ENCODE measurements at places on chromosomes 12 and 14.
A peak's percentile ranks its signal among the peaks of the same experiment; 100 is the strongest.

DNA sequence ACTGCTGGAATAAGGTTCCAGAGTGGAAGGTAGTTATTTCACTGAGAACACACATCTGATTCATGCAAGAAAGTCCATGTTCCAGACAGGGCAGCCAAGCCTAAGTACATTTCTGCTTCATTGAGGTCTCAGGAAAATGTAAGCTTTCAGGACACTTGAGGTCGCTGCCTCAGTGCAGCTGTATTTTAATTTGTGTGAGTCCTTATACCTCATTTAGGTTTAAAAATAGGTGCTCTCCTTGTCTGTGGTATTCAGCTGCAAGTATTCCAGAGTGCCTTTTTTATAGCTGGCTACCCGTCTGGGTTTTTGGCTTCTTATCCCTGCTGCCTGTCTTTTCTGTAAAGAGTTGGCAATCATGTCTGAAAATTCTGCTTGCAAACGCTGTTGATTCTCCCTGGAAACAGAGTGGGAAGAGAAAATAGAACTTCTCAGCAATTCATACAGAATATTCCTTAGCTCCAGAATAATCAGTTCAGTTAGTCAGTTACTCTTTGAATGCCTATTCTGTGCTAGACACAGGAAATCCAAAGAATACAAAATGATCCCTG is 45.3 kb upstream of the PLBD1 start:
- no peak for DNase-seq

DNA sequence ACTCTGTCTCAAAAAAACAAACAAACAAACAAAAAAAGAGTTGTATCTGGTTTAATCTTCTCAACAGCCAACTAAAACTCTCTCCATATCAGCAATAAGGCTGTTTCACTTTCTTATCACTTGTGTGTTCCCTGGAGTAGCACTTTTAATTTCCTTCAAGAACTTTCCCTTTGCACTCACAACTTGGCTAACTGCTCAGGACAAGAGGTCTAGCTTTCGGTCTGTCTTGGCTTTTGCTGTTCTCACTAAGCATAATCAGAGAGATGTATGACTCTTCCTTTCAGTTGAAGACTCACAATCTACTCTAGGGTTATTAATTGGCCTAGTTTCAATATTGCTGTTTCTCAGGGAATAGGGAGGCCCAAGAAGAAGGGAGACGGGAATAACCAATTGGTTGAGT is 12.3 kb downstream of the NEMP1 start:
- no peak for DNase-seq

- DNase-seq, result peak; percentile 16
Observed at GRCh38 chr12:55142669-55143565, 16.7 kb downstream of the OR9K2 start.

DNA sequence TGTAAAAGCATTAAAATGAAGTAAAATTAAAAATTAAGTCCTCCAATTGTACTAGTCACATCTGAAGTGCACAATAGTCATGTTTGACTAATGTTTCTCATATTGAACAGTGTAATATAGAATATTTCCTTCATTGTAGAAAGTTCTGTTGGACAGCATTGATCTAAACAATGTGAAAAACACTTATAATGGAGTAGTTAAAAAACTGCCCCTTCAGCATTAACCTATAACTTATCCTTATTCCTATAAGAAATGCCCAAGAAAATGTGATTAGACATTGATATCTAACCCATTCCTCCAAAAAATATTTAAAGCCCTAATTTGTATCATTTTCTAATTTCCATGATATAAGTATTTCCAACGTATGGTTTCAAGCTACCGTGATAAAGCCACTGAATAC is 210.7 kb downstream of the RASSF9 start:
- DNase-seq, result no peak

- no peak for DNase-seq
Observed at GRCh38 chr12:97283297-97283696, 179.3 kb upstream of the RMST start.

GRCh38 chr14:32656601-32657000 is 282.1 kb upstream of the NPAS3 start:
- DNase-seq, result no peak

GRCh38 chr12:115437061-115437567 is 753.1 kb upstream of the TBX3 start:
- DNase-seq, result no peak

DNA sequence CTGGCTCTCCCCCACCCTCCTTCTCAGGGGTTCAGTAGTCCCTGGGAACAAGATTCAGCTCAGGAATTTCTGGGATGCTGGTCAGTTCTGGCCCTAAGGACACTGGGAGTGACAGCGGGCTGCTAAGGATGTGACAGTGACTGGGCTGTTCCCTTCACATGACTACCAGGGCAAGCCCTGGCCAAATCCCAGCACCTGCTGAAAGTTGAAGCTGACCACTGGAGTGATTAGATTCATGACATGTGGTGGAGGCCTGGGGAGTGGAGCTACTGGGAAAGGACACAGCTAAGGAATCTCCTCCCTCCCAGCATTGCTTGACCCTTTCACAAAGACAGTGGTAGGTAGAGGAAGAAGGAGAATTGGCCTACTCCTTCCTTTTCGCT is 204.9 kb downstream of the DAD1 start:
- DNase-seq, result no peak

GRCh38 chr14:70780396-70781075 is 28.8 kb downstream of the MAP3K9 start:
- no peak for DNase-seq

DNA sequence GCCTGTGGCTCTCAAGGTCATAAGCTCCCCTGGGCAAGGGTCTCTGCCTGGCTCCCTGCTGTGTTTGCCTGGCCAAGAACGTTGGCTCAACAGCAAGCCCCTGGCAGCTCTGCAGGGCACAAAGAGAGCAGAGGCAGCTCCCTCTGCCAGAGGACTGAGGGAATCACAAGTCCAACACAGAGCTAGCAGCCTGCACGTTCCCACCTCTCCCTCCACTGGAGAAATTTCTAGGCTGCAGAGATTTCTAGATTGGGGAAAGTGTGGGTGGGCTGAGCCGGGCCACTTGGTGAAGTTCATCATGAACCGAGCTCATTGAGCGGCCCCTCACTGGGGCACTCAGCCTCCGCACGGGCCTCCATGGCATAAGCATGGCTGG is 19.8 kb downstream of the ZFYVE21 start:
- DNase-seq, result no peak

- DNase-seq, result peak; percentile 17
Observed at GRCh38 chr12:26077915-26078702, 46.7 kb downstream of the BHLHE41 start.

DNA sequence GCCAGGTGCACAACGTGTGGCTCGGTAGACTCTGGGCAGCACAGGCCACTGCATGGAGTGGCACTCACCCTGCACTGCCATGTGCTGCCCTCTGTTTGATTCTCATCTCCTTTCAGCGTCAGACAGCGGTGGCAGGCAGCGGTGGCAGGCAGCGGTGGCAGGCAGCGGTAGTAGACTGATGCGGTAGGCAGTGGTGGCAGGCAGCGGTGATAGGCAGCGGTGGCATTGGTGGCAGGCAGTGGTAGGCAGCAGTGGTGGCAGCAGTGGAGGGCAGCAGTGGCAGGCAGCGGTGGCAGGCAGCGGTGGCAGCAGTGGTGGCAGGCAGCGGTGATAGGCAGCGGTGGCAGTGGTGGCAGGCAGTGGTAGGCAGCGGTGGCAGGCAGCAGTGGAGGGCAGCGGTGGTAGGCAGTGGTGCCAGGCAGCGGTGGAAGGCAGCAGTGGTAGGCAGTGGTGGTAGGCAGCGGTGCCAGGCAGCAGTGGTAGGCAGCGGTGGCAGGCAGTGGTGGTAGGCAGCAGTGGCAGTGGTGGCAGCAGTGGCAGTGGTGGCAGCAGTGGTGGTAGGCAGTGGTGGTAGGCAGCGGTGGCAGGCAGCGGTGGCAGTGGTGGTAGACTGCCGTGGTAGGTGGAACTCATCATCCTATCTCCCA is 6.0 kb upstream of the MEG3 start:
- DNase-seq, result no peak

DNA sequence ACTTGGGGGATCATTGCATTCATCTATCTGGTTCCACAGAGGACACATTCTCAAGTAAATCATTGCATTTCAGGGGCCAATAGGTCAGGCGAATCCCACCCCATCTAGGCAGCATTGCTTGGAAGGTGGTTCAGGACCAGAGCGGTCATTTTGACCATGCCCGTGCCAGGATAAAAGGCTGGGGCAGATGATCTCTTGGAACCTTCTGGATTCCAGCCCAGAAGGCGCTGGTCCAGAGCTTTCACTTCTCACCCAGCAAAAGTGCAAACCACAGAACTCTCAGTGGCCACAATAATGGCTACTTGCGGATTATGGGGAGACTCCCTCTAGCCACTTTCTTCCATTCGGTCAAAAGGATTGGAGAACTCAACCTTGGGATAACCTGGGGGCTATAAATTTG is 595 bp upstream of the KRT85 start:
- no peak for DNase-seq

GRCh38 chr12:124823272-124823970 is 40.2 kb downstream of the SCARB1 start:
- DNase-seq, result no peak

- no peak for DNase-seq
Observed at GRCh38 chr12:38782359-38782758, 123.0 kb downstream of the CPNE8 start.

DNA sequence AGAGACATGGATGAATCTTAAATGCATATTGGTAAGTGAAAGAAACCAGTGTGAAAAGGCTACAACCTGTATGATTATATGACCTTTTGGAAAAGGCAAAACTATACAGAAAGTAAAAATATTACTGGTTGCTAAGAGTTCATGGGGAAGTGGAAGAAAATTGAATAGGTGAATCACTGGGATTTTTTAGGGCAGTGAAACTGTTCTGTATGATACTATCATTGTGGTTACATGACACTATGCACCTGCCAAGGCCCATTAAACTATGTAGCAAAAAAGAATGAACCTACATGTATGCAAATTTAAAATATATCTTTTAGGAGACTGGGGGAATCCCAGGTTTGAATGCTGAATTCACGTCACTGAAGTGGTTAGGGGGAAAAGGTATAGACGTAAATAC is 12.6 kb upstream of the OR8S1 start:
- no peak for DNase-seq

GRCh38 chr14:35847636-35848035 is 21.5 kb downstream of the BRMS1L start:
- no peak for DNase-seq

DNA sequence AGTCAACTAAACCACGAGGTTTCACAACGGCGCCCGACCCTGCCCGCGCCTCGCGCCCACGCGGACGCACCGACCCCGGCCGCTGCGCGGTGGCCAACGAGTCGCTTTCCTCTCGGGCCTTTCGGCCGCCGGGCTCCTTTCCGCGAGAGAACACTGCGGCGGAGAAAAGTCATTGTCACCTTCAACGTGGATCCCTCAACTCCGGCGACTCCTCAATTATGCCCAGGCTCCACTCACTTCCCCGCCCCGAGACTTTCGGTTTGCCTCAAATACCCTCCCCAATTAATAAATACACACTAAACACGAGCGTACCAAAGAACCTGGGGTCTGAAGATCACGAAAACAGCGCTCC is 450 bp downstream of the SINHCAF start:
- DNase-seq, result no peak

GRCh38 chr14:36570065-36570464 is 12.3 kb downstream of the NKX2-8 start:
- DNase-seq, result peak; percentile 8

- DNase-seq, result peak; percentile 97
Observed at GRCh38 chr12:131737150-131737827, 26.4 kb downstream of the SFSWAP start.

- DNase-seq, result no peak
Observed at GRCh38 chr12:120388691-120389481, 19.9 kb upstream of the MSI1 start.

DNA sequence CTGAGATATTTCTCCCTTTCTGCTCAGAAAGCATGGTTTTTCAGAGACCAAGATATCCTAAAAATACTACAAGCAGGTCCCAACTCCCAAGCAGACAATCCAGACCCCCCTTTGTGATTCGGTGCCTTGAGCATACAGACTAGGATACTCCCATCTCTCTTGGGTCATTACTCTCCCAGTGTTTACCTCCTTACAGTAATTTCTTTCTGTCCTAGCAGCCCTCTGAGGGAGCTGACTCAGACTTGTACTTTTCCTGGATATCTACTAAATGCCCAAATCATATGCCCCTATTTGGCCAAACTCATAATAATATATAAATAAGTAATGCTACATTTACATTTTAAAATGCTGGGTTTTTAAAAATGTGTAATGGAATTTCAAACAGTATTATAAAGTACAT is 355.6 kb downstream of the LRIG3 start:
- DNase-seq, result no peak

DNA sequence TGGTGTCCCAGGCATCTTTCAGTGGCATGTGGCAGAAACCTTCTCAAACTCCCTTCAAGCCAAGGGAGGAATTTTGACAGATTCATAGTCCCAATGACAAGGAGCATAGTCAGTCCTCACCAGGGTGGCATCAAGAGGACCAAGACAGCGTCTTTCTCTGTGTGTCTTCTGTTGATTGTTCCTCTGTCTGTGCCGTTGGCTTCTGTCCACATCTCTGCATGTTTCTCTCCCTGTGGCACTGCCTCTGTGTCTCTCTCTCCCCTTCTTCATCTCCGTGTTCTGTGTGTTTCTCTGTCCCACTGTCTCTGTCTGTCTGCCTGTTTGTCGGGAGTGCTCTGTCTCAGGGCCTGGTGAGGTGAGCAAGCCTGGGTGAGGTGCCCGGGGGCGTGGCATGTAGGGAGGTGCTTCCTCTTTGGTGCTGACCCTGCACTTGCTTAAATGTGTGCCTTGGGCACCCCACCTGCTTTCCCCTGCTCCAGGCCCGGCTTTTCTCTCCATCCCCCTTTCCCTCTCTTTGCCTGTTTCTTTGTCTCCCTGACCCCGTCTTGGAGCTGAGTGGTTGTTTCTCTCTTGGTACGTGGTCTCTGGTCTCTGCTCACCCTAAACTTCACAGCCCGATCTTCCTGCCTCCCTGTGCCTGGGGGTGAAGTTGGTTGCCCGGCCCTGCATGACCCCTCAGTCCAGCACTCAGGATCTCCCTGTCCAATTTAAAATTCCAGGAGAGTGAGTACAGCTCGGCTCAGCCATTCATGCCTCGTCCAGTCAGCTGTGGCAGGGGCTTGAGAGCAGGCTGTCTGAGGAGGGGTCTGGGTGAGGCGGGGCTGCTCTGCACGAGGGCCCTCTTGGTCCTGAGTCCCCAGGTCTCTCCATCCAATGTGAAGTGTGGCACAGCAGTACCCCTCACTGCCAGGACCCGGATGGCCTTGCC is 28.5 kb downstream of the JDP2 start:
- no peak for DNase-seq

- no peak for DNase-seq
Observed at GRCh38 chr14:24938593-24938992, 111.4 kb downstream of the STXBP6 start.

DNA sequence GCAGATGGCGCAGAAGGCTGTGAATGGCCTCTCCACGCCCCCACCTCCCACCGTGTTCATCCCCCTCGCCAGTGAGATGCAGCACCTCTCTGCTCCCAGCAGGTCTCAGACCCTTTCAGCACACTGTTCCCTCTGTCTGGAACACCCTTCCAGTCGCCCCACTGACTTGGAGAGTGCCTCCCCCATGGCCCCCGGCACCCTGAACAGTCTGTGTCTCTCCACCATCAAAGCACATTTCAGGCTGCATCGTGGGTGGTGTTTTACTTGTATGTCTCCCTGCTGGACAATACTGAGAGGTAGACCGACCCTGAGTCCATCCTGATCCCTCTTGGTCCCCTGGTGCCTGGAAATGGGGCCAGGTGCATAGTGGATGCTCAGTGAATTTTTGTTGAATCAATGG is 34.9 kb downstream of the CACNA2D4 start:
- no peak for DNase-seq

- DNase-seq, result no peak
Observed at GRCh38 chr12:8987163-8987562, 2.2 kb upstream of the KLRG1 start.

- no peak for DNase-seq
Observed at GRCh38 chr14:31788340-31788739, 227.1 kb downstream of the NUBPL start.

GRCh38 chr14:91082282-91082681 is 21.8 kb upstream of the RPS6KA5 start:
- DNase-seq, result no peak
